Naive thymus-derived CD4-positive, alpha-beta T cell (primary cell): ENCODE measurements at places on chromosomes 4 and X.

DNA sequence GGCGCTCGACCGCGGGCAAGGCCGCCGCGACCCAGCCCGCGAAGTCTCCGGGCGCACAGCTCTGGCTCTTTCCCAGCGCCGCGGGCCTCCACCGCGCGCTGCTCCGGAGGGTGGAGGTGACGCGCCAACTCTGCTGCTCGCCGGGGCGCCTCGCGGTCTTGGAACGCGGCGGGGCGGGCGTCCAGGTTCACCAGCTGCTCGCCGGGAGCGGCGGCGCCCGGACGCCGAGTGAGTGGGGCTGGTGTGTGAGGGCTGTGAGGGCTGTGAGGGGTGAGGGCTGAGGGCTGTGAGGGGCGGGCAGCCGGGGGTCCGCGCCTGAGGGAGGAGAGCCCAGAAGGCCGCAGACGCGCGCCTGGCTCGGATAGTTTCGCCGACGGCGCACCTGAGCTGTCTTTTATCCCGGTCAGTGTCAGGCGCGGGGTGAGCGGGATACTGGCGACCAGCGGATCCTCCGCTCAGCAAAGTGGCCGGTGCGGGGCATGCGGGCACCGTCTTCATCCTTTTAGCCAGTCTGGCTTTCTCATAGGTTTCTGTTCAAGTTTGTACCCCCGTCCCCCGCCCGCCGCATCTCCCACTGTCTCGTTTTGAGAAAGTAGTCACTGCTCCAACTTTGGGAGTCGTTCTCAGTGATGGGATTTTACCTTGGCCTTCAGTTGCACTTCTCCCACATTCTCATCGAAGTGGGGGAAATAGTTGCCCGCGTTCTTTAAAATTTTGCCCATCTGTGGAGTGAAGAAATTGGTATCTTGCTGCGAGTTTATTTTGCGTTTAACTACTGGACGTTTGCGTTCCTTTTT is 586 bp downstream of the HERC5 start:
- no peak for DNase-seq

GRCh38 chr4:29307755-29308154 is 1412.4 kb upstream of the PCDH7 start:
- DNase-seq = no peak

GRCh38 chr4:65559270-65559669 is 111.0 kb downstream of the EPHA5 start:
- no peak for DNase-seq

GRCh38 chr4:26837993-26838842 is 22.4 kb upstream of the STIM2 start:
- peak; percentile 13 for DNase-seq

GRCh38 chr4:26140150-26140898 is 180.5 kb upstream of the RBPJ start:
- no peak for DNase-seq

DNA sequence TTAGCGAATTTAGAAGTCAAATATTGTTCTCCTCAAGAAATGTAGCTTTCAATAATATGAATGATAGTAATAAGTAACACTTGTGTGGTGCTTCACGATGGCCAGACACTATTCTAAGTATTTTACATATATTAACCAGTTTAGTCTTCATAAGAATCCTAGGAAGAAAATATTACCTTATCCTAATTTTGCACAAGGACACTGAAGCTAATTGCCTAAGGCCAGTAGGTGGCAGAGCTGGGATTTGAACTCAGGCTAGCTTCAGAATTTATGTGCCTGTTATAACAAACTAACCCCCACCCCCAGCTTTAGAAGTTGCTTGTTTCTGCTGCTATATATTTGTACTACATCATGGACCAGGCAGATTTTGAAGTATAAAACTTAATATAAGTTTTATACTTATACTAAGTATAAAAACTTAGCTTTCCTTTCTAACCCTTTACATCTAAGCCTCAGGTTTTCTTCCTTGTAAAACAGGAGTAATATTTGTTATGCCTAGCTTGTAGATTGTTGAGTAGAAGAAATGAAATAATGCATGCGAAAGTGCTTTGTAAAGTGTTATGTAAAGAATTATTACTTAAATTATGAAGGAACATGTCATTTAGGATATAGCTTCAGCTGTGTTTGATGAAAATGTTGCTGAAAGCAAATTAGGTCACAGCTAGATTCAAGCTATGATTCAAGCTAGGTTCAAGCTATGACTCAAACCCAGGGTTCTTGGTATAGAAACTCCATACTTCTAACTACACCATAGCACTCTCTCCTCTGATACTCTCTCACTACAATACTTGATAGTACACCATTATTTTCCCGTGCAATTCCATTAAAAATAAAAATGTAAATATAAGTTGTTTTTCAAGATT is 4.2 kb upstream of the CDS1 start:
- peak; percentile 4 for DNase-seq

DNA sequence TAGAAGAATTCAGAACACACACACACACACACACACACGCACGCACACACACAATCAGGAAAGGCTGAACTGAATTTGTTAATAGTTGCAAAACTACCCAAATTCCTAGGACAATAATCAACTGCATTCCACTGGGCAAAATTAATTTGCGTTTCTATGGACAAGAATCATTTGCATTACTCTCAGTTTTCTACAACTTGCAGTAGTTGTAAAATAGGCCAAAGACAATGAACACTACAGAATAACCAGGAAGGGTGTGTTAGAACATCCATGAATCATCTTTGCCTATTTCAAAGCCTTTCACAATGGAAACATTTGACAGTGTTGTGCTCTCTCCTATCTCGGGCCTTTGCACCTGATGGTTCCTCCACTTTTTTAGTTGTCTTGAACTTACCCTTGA is 77.1 kb upstream of the IGFBP7 start:
- DNase-seq = no peak

GRCh38 chr4:169810325-169811323 is 52.9 kb upstream of the HPF1 start:
- peak; percentile 25 for DNase-seq

- DNase-seq = no peak
These were observed 13.8 kb upstream of the UVSSA start for GRCh38 chr4:1333256-1333655.

- no peak for DNase-seq
These were observed 100.2 kb downstream of the LNX1 start for GRCh38 chr4:53490965-53491622.

DNA sequence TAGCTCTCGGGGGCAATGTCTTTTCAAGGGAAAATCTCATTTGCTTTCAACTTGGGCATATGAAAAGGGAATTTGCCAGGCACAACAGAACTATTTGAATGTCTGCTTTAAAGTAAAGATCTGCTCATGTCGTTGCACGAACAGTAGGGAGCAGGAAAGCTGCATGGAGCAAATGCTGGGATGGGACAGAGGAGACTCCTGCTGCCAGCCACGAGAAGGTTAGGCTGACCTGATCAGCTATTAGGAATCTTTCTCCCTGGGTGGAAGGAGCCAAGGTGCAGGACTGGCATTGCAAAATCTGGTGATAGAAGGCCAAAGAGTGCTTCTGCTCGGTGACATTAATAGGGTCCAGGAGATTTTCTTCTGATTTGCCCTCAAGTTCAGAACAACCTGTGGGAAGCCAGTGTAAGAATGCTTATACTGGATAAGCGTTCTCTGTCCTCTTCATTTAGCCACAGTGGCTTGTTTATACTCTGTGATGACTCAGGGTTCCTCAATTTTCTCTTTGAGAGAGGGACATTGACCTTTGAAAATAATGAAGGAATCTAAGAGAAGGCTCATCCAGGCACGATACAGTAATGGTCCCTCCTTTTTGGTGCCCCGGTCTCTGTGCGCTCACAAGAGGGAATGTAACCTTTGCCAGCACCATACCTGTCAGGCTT is 22.9 kb downstream of the FHL1 start:
- DNase-seq = no peak

- no peak for DNase-seq
These were observed 44.6 kb upstream of the ANKRD50 start for GRCh38 chr4:124757126-124757525.

DNA sequence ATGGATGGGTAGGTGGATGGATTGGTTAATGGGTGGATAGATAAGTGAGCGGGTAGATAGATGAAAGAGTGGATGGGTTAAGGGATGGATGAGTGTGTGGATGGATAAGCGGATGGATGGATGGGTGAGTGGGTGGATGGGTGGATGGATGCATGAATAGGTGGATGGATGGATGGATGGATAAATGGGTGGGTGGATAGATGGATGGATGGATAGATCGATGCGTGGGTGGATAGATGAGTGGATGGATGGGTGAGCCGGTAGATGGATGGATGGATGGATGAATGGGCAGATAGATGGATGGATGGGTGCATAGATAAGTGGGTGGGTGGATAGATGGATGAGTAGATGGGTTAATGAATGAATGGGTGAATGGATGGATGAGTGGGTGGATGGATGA is 90.9 kb downstream of the CPZ start:
- no peak for DNase-seq

- DNase-seq = no peak
These were observed 29.3 kb upstream of the GPRIN3 start for GRCh38 chr4:89336818-89337420.

DNA sequence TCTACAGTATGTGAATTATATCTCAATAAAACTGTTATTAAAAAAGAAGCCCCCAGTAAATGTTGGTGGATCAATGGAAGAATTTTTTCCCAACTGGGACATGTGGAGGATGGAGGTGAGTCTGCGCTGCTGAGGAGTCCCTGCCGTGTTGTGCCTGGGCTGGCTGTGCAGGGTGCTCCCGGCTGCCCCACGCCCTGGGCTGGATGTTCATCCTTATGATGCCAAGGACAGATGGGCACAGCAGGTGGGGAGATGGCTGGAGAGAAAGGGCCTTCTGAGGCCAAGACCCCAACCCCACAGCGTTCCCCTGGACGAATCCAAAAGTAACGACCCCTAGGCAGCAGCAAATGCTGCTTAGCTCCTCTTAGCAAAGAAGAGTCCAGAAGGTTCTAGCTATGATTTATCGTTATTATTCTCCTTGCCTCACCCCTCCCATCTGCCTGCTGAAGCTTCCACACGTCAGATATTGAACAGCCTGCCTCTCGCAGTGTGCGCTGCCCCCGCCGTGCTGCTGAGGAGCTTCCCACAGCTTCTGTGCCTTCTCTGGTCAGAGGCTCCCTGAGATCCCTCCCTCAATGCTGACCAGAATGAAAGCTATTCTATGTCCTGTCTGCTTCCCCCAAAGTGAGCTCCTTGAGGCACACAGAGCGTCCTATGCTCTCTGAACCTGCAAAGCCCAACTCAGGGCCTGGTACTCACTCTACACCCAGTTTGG is 26.5 kb downstream of the HMX1 start:
- DNase-seq = no peak

- DNase-seq = no peak
These were observed 120.1 kb downstream of the SYNPO2 start for GRCh38 chr4:119008761-119009160.

GRCh38 chr4:2786794-2787229 is 6.1 kb upstream of the SH3BP2 start:
- no peak for DNase-seq

DNA sequence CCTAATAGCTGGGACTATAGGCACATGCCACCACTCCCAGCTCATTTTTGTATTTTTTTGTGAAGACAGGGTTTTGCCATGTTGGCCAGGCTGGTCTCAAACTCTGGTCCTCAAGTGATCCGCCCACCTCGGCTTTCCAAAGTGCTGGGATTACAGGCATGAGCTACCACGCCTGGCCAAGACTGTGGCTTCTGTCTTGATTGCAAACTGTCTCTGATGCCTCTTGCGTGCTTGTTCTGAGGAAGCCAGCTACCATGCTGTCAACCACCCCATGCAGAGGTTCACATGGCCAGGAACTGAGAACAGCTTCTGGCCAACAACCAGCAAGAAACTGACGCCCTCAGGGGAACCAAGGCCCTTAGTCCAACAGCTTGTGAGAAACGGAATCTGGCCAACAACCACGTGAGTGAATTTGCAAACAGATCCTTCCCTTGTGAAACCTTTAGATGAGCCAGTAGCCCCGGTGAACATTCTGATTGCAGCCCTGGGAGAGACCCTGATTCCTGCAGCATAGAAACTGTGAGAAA is 71.2 kb downstream of the SUPT20HL2 start:
- no peak for DNase-seq

DNA sequence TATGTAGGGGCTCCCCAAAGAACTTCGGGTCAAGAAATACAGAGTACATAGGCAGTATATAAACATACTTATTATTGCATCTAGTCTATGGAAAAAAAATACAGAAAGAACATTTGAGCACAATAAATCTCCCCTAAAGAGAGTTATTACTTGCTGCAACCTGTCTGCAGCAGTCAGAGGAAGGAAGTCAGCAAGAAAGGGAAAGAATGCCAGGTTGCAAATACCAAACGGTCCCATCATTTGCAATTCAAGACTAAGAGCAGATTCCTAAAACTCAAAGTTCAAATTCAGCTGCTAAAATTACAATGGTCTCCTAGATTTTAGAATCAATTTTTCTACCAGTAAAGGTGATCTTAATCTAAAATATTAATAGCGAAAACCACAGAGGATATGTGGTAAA is 236.2 kb upstream of the NUDT6 start:
- DNase-seq = no peak

GRCh38 chrX:24676403-24677024 is 17.2 kb upstream of the POLA1 start:
- DNase-seq = no peak

DNA sequence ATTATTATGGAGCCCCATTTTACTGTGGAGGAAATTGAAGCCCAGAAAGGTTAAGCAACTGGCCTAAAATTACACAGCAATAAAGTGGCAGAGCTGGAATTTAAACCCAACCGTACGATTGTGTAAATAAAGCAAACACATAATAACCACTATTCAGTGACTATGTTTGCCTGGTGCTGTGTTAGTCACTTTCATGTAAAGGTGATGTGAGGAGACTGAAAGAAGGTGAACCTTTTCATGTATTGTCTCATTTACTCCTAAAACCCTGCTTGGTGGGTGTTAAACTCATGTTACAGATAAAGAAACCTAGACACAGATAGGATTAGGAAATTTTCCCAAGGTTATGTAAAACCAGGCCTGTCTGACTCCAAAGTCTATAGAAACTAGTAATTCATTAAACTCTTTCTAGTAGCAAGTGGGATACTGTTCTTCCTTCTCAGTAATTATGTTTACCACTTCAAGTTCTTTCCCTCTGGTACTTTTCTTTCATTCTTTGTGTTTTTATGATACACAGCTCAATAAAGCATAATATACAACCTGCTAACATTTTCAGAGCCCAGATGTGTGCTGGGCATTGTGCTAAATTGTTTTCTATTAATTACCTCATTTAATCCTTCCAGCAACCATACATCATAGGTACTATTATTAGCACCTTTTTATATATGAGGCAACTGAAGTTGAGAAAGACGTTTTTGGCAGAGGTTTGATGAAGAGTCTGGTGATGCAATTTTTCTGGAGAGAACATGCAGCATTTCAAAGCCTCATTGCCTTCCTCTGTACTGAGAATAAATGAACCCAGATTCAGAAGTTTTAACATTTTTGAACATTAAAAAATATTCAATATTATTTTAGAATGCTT is 202.7 kb downstream of the SPRY1 start:
- no peak for DNase-seq

- DNase-seq = no peak
These were observed 13.2 kb downstream of the RUFY3 start for GRCh38 chr4:70734971-70735370.
